Hypothalamus (tissue), 51 donors: ENCODE measurements at places on chromosomes 2 and 18.

DNA sequence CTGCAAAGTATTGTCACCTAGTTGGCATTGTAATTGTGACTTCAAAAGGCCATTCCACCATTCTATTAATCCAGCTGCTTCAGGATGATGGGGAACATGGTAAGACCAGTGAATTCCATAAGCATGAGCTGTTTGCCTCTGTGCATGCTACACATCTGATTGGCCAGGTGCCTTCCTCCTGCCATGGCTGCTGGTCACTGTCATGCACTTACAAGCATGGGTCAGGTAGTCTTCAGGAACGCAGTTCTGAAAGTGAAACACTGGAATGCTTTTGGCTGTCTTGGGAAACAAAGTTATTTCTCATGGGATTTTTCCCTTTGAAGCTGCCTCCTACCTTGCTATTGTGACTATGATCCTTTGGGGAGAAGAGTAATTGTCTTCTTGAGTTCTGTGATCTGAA, 267.6 kb downstream of the GBX2 start:
- DNase-seq = no peak

- DNase-seq = no peak
Observed at GRCh38 chr2:25379535-25379934, 37.8 kb upstream of the DNMT3A start.

GRCh38 chr2:196413821-196414274, 225.7 kb upstream of the CCDC150 start:
- no peak for DNase-seq

DNA sequence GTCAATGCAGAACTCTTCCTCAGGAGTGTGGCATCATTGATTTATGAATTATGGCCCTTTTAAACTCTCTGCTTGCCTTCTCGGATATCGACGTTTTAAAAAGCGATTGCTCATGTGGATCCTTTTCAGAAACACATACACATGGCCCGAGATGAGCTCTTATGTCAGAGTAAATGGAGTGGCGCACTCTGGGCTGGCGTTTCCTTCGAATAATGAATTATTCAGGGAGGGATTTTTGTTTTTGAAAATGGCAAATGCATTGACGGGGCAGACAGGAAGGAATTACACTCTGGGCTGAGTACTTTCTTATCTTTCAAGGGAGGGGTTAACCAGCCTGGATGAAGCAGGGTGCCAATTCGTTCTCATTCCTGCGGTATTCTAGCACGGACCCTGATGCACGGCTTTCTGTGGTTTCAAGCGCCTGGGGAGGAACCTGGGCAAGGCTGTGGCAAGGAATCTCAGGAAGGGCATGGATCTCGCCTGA, 142.7 kb downstream of the PRKCE start:
- no peak for DNase-seq

- no peak for DNase-seq
Observed at GRCh38 chr2:138274421-138275291, 226.9 kb upstream of the SPOPL start.

GRCh38 chr2:69092857-69093256, 79.9 kb downstream of the ANTXR1 start:
- DNase-seq = no peak

DNA sequence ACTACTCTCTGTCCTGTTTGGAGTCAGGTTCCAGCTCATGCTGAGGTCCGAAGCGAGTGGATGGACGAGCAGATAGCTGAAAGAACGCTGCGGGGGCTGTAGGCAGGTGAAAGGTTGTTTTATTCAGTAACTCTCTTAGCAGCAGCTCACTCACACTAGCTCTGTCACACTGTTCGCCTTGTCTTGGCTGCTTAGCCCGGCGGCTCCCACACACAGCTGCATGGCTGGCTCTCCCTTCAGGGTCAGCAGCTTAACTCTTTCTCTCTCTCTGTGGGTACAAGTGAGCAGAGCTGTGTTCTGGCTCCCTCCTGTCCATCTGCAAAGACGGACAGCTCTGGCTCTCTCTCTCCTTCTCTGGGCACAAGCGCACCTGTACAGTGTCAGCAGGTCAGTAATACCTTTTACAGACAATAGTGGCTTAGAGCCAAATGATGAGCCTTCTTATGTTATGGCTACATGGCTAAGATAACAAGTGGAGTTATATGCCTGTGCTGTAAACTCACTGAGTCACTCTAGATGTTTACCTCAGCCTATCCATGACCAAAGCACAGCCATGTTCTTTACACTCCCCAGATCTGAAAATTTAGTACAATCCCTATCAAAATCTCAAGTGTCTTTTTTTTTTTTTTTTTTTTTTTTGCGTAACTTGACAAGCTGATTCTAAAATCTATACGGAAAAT, 149.3 kb downstream of the GALNT1 start:
- no peak for DNase-seq

DNA sequence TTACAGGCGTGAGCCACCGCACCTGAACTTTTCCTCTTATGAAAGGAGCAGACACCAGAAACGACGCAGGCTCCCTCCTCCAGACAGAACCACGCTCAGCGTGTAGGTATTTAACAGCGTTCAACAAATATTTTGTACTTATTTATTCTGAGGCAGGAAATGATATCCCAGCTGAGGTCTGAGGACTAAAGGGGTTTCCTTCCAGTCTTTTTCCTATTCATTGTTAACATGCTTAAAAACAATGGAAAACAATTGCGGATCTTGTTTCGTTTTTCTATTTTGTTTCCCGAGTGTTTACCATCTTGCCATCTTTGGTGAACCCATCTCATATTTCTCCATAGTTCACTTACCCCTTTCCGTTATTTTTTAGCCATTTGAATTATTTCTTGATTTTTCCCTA, 43.7 kb upstream of the FOSL2 start:
- DNase-seq = no peak

GRCh38 chr2:237648016-237648381, 20.6 kb downstream of the LRRFIP1 start:
- no peak for DNase-seq

DNA sequence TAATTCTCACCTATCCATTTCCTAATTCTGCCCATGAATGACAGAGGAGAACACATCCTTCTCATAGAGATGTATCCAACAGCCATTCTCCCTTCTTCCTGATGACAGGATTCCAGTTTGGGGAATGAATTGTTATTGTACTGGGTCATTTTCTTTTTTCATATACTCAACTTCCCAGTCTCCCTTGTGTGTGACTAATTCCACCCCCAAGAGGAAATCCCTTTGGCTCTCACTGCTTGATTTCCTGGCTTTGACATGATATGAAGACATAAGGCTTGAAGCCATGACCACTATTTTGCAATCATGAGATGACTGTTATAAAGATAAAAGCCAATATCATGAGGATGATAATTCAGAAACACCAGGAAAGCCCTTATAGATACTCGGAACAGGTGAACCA, 384.7 kb upstream of the ACVR2A start:
- no peak for DNase-seq

- no peak for DNase-seq
Observed at GRCh38 chr2:207881902-207882301, 112.2 kb upstream of the FZD5 start.

- DNase-seq = no peak
Observed at GRCh38 chr2:84719434-84719833, 161.4 kb downstream of the TRABD2A start.

DNA sequence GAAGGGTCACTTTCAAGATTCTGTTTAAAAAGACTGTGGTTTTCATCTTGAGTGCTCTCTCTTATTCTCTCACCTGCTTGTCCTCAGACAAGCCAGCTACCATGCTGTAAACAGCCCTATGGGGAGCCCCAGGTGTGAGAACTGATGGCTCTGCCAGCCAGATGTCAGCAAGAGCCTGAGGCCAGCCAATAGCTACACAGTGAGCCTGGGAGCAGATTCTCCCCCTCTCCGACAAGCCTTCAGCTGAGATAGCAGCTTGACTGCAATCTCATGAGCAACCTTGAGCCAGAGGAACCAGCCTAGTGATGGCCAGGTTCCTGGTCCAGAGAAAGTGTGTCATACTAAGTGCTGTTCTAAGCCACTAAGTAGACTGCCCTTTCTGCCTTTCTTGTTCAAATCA, 272.1 kb downstream of the NAPG start:
- DNase-seq = no peak

DNA sequence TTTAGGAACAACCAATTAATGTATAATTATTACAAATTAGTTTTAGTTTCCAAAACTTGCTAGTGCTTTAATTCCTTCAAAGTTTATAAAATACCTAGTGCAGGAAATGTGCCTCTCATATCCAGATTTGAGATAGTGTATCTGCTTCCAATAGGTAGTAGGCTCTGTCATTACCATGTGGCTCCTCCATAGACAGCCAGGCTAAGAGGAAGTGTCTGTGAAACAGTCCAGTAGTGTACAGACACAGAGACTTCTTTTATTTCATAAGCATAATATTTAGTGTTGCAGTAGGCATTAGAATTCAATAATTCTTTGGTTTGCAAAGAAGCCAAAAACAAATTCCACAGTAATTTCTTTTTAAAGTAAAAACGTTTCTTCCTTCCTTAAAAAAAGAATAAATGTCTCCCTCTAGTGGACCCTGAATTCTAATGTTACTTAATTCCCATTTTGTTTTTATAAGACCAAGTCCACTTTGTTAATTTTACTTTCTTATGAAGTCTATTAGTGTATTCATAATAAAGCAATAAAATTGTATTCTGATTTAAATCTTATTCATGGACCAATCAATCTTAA, 101.2 kb downstream of the NEB start:
- DNase-seq = no peak

DNA sequence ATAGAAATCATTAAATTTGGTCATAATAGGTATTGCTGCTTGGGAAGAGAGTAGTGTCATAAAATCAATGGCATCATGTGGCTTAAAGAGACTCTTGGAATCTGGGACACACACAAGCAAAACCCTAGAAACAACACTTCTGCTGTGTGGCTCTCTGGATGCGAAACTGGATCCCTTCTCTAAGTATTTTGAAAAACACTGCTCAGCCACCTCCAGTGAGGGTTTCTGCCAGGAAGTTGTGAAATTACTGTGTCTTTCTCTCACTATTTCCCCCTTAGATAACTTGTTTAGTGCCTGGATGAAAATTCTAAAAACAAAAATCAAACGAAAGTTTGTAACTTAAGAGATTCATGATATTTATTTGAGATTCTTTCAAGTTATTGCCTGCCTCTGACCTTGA, 163.8 kb downstream of the RHBDD1 start:
- DNase-seq = no peak

DNA sequence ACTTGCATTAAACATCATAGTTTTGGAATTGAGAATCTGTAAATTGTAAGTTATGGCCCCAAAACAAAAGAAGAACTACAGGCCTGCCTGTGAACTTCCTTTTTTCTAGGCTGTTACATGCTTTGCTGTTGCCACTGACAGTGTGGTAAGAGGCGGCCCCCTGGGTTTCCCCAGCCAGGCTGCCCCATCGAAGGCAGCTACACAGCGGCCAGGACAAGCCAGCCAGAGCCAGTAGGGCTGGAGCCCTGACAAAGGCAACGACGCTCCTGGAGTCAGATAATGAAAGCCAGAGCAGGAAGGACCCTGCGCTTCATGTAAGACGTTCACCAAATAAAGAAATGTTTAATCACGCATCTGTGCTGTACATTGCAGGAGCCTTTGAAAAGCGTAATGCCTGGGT, 55.0 kb downstream of the ANKRD44 start:
- peak; percentile 50 for DNase-seq

- DNase-seq = no peak
Observed at GRCh38 chr2:36374585-36374984, 19.0 kb downstream of the CRIM1 start.

DNA sequence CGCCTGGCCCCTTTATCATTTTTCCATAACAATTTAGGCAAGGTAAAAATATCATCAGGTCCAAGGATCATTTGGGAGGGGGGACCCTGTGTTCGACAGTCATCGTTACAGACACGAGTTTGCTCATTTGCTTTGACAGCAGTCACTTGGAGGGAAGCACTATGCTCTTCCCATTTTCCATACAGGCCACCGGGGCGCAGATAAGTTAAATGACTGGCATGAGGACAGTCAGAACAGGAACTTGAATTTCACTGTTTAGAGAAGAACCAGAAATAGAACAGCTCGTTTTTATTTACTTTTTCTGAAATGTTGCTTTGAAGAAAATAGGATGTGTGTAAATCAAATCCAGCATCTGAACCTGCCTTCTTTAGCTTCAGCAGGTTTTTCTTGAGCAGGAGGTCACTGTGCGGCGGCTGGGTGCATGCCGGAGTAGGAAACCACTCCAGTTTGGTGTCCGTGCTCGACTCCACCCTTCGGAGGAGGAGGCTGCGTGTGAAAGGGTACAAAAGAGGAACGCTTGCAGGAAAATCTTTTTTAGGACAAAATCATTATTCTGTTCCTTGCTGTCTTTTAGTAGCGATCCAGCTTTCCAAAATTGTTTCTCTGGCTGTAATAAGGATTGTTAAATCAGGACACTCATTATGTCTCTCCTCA, 15.2 kb downstream of the NPAS2 start:
- DNase-seq = no peak

- peak; percentile 18 for DNase-seq
Observed at GRCh38 chr2:43005245-43005974, 213.0 kb upstream of the HAAO start.

DNA sequence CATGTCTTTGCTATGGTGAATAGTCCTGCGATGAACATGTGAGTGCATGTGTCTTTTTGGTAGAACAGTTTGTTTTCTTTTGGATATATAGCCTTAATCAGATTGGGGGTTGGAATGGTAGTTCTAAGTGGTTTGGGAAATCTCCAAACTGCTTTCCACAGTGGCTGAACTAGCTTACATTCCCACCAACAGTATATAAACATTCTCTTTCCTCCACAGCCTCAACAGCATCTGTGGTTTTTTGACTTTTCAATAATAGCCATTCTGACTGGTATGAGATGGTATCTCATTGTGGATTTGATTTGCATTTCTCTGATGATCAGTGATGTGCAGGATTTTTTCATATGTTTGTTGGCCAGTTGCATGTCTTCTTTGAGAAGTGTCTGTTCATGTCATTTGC, 112.2 kb upstream of the SESTD1 start:
- no peak for DNase-seq

DNA sequence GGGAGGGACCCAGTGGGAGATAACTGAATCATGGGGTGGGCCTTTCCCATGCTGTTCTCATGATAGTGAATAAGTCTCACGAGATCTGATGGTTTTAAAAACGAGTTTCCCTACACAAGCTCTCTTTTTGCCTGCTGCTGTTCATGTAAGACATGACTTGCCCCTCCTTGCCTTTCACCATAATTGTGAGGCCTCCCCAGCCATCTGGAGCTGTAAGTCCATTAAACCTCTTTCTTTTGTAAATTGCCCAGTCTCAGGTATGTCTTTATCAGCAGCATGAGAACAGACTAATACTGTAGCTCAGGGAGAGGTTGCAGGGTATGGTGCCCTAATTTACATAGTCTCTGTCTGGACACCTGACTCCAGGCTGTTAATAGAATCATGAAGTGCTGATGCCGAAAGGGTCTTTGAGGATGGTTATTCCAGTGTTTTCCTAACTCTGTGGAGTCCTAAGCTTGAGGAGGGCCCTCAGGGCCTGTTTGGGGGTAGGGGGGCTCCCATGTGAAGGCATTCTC, 343.2 kb downstream of the ALK start:
- DNase-seq = no peak

GRCh38 chr2:127158614-127159290, 51.8 kb upstream of the BIN1 start:
- no peak for DNase-seq
